ENCODE measurements at places on chromosomes 5 and 9.

GRCh38 chr5:38830521-38831051 is 15.2 kb upstream of the OSMR start:
- no peak overlapping the region for H3K27ac ChIP-seq
- no peaks in the 10 kb centered on the region for H3K27me3 ChIP-seq
- no peaks in the 10 kb centered on the region for H3K4me1 ChIP-seq
- no peak for DNase-seq

- no peak overlapping the region for H3K4me3 ChIP-seq
- H3K27me3 ChIP-seq = no peaks in the 10 kb centered on the region
- no peaks in the 10 kb centered on the region for H3K4me1 ChIP-seq
- DNase-seq = peak; percentile 97
- no peaks in the 10 kb centered on the region for H3K36me3 ChIP-seq
- H3K27ac ChIP-seq = no peak overlapping the region
These were observed 259.1 kb downstream of the SYK start for GRCh38 chr9:91060520-91061343.

DNA sequence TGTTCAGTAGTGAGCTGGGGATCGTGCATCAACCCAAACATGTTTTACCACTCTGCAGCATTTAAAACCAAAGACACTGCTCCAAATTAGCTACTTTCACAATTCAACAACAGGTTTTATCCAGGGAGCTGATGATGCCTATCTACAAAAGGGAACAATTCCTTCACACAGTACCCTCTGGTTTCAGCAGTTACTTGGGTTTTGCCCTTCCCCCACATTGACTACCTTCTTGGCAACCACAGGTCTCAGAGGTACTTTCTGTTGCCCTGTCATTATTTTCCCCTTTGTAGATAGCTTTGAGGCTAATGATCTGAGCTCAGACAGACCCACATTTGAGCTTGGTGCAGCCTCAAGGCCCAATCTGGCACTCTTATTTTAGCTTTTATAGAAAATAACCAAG is 96.1 kb downstream of the WDR41 start:
- DNase-seq = no peak
- no peaks in the 10 kb centered on the region for H3K27me3 ChIP-seq
- no peaks in the 10 kb centered on the region for H3K36me3 ChIP-seq

- no peak overlapping the region for H3K27ac ChIP-seq
- H3K4me1 ChIP-seq = no peaks in the 10 kb centered on the region
- no peak overlapping the region for H3K4me3 ChIP-seq
- H3K36me3 ChIP-seq = no peaks in the 10 kb centered on the region
- no peak for DNase-seq
- H3K27me3 ChIP-seq = no peaks in the 10 kb centered on the region
These were observed 107.7 kb upstream of the SV2C start for GRCh38 chr5:75975496-75975895.

DNA sequence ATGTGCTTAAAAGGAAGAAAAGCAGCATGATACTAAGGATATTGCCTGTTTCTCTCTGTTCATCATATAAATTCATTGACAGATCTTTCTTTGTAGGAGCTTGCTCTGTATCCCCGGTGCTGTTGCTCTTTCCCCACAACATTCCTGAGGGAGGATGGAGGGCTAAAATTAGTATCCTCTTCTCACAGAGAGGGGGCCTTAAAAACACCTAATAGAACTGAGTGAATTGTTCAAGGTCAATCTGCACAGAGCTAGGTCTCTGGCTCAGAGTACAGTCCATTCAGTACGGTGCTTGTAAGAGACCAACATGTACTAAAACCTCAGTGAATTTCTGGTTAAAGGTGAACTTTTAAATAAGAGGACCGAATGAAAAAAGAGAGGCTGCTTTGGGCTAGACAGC is 88.7 kb downstream of the PALM2AKAP2 start:
- H3K4me1 ChIP-seq = peaks cover 51% of the 10 kb centered on the region
- H3K27ac ChIP-seq = peak overlapping the region; percentile 98
- DNase-seq = peak; percentile 73
- no peak overlapping the region for H3K4me3 ChIP-seq
- no peaks in the 10 kb centered on the region for H3K27me3 ChIP-seq
- H3K36me3 ChIP-seq = peaks cover 2% of the 10 kb centered on the region

DNA sequence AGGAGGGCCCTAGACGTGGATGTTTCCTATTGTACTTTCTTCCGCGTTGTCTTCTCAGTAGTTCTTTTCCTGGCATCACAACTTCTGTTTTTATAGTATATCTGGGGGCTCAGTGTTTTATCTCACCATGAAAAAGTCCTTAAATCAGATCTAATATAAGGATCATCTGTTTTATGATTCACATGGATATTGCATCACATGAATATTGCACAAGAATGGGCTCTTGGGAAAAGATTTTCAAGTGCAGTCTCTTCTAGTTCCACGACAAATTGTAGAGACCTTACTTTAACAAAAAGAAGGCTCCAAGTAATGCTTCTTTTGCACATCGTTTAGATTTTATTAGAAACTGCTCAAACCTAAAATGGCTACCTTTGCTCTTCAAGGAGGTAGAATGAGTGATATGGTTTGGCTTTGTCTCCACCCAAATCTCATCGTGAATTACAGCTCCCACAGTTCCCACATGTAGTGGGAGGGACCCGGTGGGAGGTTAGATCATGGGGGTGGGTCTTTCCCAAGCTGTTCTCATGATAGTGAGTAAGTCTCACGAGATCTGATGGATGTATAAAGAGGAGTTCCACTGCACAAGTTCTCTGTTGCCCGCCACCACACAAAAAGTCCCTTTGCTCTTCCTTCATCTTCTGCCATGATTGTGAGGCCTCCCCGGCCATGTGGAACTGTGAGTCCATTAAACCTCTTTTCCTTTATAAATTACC is 53.7 kb upstream of the FAM120A start:
- no peak for DNase-seq
- H3K27me3 ChIP-seq = no peaks in the 10 kb centered on the region
- no peak overlapping the region for H3K4me3 ChIP-seq

- H3K4me3 ChIP-seq = no peak within 1 kb of the TSS
- no peak within 1 kb of the TSS for H3K27ac ChIP-seq
- H3K36me3 ChIP-seq = no peaks in the 10 kb centered on the region
- peak; percentile 46 for DNase-seq
These were observed at the start of gene GRIN1 for GRCh38 chr9:137138722-137139467. Gene GRIN1 (plus strand): TSS chr9:137139154. CDS start chr9:137139487, 333 bp downstream.

- H3K27ac ChIP-seq = no peak overlapping the region
- H3K4me3 ChIP-seq = no peak overlapping the region
- no peaks in the 10 kb centered on the region for H3K36me3 ChIP-seq
- DNase-seq = no peak
These were observed 49.6 kb upstream of the TNFSF15 start for GRCh38 chr9:114855488-114855887.

DNA sequence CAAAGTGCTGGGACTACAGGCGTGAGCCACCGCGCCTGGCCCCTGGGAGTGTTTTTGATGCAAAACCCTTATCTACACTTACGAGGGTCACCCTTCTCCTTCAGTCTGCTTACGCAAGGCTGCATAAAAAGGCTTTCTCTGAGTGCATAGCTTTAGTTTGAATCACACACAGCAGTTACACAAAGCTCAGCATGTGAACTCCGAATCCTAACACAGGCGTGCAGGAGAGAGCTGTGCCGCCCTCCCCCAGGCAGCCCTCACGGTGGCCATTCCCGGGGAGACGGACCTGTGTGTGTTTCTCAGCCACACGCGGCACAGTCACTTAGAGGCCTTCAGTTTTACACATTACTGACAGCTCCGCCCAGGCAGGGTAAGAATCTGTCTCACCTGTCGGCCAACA is 26.7 kb downstream of the EXD3 start:
- peak; percentile 96 for DNase-seq
- no peaks in the 10 kb centered on the region for H3K4me1 ChIP-seq
- H3K27me3 ChIP-seq = no peaks in the 10 kb centered on the region
- H3K36me3 ChIP-seq = no peaks in the 10 kb centered on the region
- no peak overlapping the region for H3K27ac ChIP-seq
- no peak overlapping the region for H3K4me3 ChIP-seq

GRCh38 chr5:110209401-110209800 is 517.1 kb downstream of the TMEM232 start:
- no peaks in the 10 kb centered on the region for H3K4me1 ChIP-seq
- no peak overlapping the region for H3K27ac ChIP-seq
- H3K36me3 ChIP-seq = no peaks in the 10 kb centered on the region
- no peak for DNase-seq
- no peaks in the 10 kb centered on the region for H3K27me3 ChIP-seq

GRCh38 chr5:118554981-118555380 is 433.4 kb downstream of the DTWD2 start:
- no peak overlapping the region for H3K27ac ChIP-seq
- H3K4me3 ChIP-seq = no peak overlapping the region
- no peaks in the 10 kb centered on the region for H3K36me3 ChIP-seq
- no peaks in the 10 kb centered on the region for H3K4me1 ChIP-seq
- DNase-seq = no peak
- H3K27me3 ChIP-seq = no peaks in the 10 kb centered on the region
